Cardiac muscle cell (in vitro differentiated cells and primary cell): ENCODE measurements at places on chromosomes 6 and 20.
A peak's percentile ranks its signal among the peaks of the same experiment; 100 is the strongest.

DNA sequence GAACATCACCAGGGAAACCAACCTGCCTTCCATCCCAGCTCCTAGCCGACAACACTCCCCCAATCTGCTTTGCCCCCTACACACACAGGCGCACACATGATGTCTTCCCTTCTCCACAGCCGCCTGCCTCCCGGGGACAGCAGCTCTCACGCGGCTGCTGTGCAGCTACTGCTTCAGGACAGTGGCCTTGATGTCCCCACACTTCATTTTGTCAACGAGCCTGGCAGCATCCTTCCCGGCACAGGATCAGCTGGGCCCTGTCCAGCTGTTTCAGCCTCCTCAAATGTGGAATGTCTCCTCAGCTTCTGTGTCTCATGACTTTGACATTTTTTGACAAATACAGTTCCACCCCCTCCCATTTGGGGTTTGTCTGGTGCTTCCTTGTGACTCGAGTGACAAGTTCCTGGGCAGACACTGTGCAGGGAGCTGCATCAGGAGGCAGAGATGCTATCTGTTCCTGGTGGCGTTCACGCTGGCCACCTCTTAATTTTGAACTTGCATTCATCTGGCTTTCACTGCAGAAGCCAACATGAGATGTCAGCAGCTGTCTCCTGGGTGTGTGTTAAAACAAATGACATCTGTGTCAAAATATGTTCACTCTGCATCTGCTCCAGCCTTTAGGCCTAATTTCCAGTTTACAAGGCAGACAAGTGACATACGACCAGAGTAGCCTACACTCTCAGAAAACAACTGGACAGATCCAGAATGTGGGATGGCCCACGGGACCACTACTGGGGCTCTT is 57.2 kb downstream of the GINS1 start:
- no peak for DNase-seq
- H3K27ac ChIP-seq, result no peak overlapping the region
- no peaks in the 10 kb centered on the region for H3K4me1 ChIP-seq

DNA sequence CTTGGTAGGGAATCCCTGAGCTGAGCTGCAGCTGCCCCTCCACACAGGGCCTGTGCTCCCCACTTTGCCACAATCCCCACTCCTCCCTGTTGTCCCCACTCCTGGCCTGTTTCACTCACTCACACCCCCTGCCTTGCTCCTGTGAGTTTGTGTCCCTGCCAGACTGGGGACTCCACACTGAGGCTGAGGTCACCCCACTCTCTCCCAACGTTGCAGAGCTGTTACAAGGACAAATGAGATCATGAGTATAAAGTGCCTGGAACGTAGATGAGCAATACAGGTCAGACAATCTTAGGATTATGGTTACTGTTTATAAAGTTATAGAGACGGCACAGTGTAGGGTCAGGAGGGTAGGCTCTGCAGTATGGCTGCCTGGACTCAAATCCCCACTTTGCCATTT is 426.0 kb upstream of the SULF2 start:
- no peak overlapping the region for H3K27ac ChIP-seq
- DNase-seq, result no peak
- no peak overlapping the region for H3K4me3 ChIP-seq
- no peaks in the 10 kb centered on the region for H3K4me1 ChIP-seq
- H3K36me3 ChIP-seq, result no peaks in the 10 kb centered on the region

DNA sequence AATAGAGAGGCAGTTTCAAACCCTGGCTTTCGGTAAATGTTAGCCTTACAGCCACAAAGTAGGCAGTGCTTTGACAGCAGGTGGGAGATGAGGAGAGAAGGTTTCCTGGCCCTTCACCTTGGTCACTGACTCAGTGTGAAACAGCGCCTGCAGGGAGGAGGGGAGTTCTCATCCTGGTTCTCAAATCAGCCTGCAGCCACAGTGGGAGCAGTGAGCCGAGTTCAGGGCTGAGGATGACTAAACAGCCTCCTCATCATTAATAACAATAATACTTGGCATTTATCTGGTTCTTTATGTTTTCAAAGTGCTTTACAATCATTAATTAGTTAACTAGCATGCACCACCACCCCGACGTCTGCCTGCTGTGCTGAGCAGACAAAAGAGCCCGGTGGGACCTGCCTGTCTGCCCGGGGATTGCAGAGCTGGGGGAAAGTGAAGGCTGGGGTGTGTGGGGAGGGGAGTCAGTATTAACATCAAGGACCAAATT is 59.6 kb downstream of the PRDM1 start:
- no peaks in the 10 kb centered on the region for H3K27me3 ChIP-seq
- peaks cover 26% of the 10 kb centered on the region for H3K4me1 ChIP-seq
- H3K27ac ChIP-seq, result no peak overlapping the region
- DNase-seq, result no peak
- no peak overlapping the region for H3K4me3 ChIP-seq

GRCh38 chr6:119575721-119576120 is 226.2 kb upstream of the MAN1A1 start:
- H3K4me3 ChIP-seq, result no peak overlapping the region
- H3K27me3 ChIP-seq, result no peaks in the 10 kb centered on the region
- DNase-seq, result no peak
- no peaks in the 10 kb centered on the region for H3K36me3 ChIP-seq
- H3K27ac ChIP-seq, result no peak overlapping the region

DNA sequence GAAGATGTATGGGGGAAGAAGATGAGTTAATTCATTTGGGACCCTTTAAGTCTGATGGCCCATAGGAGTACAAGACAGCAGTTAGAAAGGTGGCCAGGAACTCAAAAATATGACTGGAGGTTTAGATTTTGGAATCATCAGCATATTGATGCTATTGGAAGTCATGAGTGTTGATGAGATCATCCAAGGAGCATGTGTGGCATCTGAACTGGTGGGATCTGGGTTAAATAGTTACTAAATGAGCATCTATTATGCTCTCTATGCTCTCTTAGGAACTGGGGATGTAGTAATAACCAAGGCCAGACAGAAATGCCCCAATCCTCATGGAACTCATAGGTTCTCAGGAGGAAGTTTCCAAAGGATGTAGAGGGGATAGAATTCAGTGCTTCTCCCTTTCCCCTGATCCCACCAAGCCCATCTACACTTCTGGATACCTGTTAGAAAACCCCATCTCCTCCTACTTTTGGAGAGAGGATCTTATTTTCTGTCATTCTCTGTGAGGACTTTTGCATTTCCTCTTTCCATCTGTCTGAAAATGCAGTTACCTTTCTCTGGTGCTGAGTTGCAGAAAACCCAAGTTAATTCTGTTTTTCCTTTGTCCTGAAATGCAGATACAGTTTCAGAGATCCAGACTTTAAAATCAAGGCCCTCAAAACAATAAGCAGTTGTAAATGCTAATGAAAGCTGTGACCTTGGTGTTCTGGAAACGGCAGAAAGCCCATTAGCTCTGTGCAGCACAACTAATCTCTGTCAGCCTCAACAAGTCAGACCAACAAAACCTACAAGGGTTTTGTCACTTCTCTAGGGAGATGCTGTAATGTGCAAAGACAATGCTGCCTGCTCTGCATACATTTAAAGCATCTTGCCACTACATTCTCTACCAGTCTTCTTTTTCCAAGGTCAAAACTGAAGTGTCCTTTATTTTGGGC is 65.8 kb downstream of the TBC1D7 start:
- no peaks in the 10 kb centered on the region for H3K4me1 ChIP-seq
- H3K27ac ChIP-seq, result no peak overlapping the region
- DNase-seq, result no peak
- H3K36me3 ChIP-seq, result no peaks in the 10 kb centered on the region
- no peak overlapping the region for H3K4me3 ChIP-seq

- no peak for DNase-seq
- H3K4me1 ChIP-seq, result no peaks in the 10 kb centered on the region
- H3K27ac ChIP-seq, result no peak overlapping the region
- H3K27me3 ChIP-seq, result no peaks in the 10 kb centered on the region
- H3K4me3 ChIP-seq, result no peak overlapping the region
- H3K36me3 ChIP-seq, result no peaks in the 10 kb centered on the region
Observed at GRCh38 chr20:10911298-10911697, 237.5 kb upstream of the JAG1 start.

GRCh38 chr20:57928181-57928967 is 218.6 kb upstream of the PMEPA1 start:
- H3K4me3 ChIP-seq, result no peak overlapping the region
- H3K27me3 ChIP-seq, result peaks cover 17% of the 10 kb centered on the region
- no peaks in the 10 kb centered on the region for H3K4me1 ChIP-seq
- no peak for DNase-seq
- no peak overlapping the region for H3K27ac ChIP-seq
- H3K36me3 ChIP-seq, result no peaks in the 10 kb centered on the region

DNA sequence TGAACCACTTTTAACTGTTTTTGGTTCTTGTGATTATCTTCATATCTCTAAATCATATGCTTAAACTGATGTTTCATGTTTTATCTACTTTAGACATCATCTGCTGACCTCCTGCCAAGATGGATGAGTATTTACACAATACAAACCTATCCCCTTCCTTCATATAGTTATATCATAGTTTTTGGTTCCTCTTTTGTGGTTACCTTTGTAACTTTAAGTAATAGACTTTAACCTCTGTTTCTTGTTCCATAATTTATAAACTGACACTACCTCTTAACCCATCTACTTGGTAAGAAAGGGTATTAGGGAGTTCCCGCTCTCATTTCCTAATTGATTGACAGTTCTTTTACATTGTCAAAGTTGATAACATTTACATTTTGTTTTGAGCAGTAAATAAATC is 11.9 kb downstream of the PCMT1 start:
- no peaks in the 10 kb centered on the region for H3K4me1 ChIP-seq
- H3K4me3 ChIP-seq, result no peak overlapping the region
- H3K27me3 ChIP-seq, result no peaks in the 10 kb centered on the region
- H3K36me3 ChIP-seq, result peaks cover 4% of the 10 kb centered on the region
- no peak for DNase-seq

DNA sequence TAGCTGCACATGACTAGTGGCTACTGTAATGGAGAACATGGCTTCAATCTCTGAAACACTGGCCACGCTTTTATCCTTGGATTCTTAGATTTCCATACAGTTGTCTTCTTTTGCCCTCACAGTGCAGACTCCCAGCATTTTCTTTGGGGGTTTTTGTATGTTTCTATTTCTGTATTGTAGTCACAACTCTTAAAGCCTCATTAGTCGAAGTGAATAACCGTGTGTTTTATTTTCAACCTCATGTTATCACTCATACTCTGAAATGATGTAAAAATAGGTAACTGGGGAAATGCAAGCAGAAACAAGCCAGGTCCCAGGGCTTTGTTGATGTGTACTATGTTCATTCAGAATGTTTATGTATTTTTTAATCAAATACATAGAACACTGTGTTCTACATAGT is 162.9 kb downstream of the JARID2 start:
- H3K27me3 ChIP-seq, result no peaks in the 10 kb centered on the region
- H3K4me1 ChIP-seq, result peaks cover 31% of the 10 kb centered on the region
- H3K4me3 ChIP-seq, result no peak overlapping the region
- no peak for DNase-seq
- no peaks in the 10 kb centered on the region for H3K36me3 ChIP-seq

DNA sequence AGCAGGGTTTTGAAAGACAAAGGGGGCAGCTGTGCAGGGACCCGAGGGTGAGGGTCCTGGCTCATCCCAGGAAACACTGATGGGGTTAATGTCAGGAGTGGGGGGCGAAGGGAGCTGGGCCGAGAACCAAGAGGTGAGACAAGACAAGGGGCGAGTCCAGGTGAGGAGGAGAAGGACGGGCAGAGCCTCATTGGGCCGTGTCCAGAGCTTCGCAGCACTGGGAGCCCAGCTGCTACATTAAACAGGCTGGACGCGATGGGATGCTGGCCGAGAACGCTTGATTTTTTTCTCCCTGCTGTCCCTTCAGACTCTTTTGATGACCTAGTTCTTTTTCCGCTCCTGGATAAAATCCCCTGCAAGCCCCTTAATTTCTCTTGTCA is 172.8 kb upstream of the SNX9 start:
- H3K27ac ChIP-seq, result no peak overlapping the region
- H3K27me3 ChIP-seq, result no peaks in the 10 kb centered on the region
- DNase-seq, result no peak
- H3K4me3 ChIP-seq, result no peak overlapping the region
- H3K36me3 ChIP-seq, result no peaks in the 10 kb centered on the region
- H3K4me1 ChIP-seq, result no peaks in the 10 kb centered on the region

- peak; percentile 46 for DNase-seq
- no peak overlapping the region for H3K27ac ChIP-seq
- H3K36me3 ChIP-seq, result no peaks in the 10 kb centered on the region
- H3K4me1 ChIP-seq, result no peaks in the 10 kb centered on the region
- no peak overlapping the region for H3K4me3 ChIP-seq
Observed at GRCh38 chr6:70221025-70221714, 81.7 kb downstream of the COL9A1 start.
